Stimulated activated CD8-positive, alpha-beta memory T cell treated with anti-CD3 and anti-CD28 coated beads, Interleukin-7, amount 100 ng/mL, for 1 hour (primary cell): ENCODE measurements at places on chromosomes 2 and 18.

GRCh38 chr2:57990118-57990725, 56.4 kb upstream of the VRK2 start:
- DNase-seq, result no peak

GRCh38 chr2:218709908-218710307, 727 bp upstream of the TTLL4 start:
- DNase-seq, result no peak

- no peak for DNase-seq
Measured at GRCh38 chr2:202669841-202670240, 35.1 kb downstream of the FAM117B start.

DNA sequence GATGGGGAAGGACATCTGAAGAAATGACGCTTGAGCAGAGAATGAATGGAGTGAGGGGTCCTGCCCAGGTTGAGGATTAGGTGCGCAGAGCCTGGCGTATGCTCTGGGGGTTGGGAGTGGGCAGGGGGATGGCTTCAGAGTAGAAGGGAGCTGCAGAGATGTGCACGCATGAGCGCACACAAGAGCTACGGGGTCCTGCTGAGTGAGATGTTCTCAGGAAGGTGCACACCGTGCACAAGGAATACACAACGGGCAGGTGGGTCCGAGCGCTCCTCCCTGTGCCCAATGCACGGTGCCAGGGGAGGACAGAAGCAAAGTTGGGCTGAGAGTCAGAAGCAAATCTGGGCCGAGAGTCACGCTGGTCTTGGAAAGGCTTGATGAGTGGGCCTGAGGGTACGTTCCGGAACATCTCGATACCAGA, 25.5 kb downstream of the TWIST2 start:
- no peak for DNase-seq

DNA sequence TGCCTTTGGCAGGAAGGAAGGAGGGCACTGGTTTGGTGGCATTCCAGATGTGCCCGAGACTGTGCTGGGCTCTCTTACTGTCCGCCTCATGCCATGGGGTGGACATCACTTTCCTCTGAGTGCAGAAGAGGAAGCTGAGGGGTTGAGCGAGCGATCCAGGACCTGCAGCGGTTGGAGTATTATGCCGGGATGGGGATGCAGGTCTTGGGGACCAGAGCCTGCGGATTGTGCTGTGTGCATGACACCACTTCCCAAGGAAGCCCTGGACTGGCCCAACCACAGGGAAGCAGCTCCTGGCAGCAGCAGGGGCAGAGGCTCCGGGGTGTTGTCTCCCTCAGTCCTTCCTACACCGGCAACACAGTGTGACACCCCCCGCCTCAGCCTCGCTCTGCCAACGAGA, 44.5 kb downstream of the ATP6V1C2 start:
- DNase-seq, result no peak

- no peak for DNase-seq
Measured at GRCh38 chr18:8133032-8133431, 476.2 kb upstream of the RAB12 start.

DNA sequence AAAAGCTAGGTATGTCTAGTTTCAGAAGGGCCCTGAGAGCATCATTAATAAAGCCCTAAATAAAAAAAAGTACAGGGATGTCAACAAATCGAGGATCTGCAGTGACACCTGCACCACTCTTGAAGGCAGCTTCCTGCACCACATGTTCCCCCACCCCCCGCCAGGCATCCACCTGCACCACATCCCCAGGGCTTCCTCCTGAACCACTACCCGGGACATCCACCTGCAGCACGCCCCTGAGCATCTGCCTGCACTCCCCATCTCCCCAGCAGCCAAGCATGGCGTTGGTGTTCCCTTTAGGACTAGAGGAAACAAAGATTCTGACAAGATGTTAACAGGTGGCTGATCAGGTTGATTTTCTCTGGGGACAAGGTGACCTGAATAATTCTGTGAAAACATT, 55.2 kb downstream of the DLGAP1 start:
- DNase-seq, result no peak

DNA sequence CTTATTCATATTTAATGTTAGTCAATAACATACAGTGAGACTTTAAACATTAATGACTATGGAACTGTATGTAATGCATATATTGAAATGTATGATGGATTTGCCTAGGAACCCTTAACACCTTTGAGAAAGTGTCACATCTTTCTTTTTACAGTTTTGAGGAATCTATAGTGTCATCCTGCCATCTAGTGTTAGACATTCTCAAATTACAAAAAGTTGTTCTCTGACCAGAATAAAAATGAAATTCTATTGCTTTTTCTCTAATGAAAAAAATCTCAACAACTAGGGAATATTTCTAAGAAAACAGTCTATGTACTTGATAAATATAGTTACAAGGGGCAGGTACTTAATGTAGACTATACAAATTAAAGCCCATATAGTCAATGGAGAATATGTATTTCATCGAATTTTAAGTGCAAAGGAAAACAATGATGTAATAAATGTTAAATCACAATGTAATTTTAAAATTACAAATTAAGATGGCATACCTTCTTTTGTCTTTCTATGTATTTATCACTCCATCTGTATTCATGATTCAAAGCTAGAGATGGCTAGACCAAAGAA, 5.1 kb upstream of the CALCRL start:
- DNase-seq, result no peak

DNA sequence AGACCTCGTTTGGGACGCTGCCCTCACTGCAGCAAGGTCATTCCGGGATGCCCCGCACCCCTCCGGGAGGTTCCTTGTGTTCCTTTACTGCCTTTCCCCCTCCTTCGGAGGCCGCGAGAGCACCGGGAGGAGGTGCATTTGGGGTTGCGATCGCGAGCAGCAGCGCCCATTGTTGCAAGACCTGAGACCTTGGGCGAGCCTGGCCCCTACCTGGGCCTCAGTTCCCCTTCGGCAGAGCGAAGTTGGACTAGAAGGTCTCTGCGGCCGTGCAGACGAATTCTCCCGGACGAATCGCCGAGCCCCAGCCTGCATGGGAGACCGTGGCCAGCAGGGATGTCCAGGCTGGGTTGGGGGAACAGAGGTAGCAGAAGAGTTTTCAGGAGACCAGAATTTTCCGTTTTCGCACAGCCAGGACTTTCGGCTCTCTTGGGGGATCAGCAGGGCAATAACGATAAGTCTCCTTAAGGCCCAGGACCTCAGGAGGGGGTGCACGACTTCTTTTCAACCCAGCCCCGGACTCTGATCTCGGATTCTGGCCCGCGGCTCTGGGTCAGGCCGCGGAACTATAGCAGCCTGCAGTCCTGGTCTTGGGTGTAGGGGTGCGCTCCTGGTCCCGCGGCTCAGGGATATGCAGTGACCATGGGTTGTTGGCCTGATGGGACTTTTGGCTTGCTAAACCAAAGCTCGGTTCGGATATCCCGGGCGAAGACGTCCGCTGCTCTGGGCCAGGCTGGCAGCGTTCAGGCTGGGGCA, 2.8 kb downstream of the GDF7 start:
- no peak for DNase-seq

GRCh38 chr2:112757265-112757664, 7.1 kb downstream of the CKAP2L start:
- no peak for DNase-seq
